A549 (cell line): ENCODE measurements at places on chromosomes 16 and 17.

- peak; percentile 93 for DNase-seq
Measured at GRCh38 chr16:57694725-57695679, at the start of gene DRC7. Gene DRC7, plus strand, starts transcription at chr16:57694806. Its CDS starts 3,144 bp downstream, at chr16:57697950.

GRCh38 chr17:40068917-40069750, 6.4 kb downstream of the THRA start:
- DNase-seq, result peak; percentile 82

- no peak for DNase-seq
Measured at GRCh38 chr17:82449131-82449882, 1.2 kb downstream of the CYBC1 start.

DNA sequence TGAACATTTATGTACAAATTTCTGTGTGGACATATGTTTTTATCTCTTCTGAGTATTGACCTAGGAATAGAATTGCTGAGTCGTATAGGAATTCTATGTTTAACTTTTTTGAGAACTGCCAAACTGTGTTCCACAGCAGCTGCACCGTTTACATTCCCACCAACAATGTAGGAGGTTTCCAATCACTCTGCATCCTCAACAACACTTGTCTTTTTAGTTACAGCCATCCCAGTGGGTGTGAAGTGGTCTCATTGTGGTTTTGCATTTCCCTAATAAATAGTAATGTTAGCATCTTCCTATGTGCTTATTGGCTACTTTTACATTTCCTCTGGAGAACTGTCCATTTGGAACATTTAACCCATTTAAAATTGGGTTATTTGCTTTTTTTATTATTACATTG, 36.6 kb upstream of the NACA2 start:
- no peak for DNase-seq

- no peak for DNase-seq
Measured at GRCh38 chr16:67022531-67023214, 6.3 kb upstream of the CBFB start.

- no peak for DNase-seq
Measured at GRCh38 chr16:71441348-71442050, 355 bp downstream of the TLE7 start.
